ENCODE measurements at places on chromosomes 7 and 10.
A peak's percentile ranks its signal among the peaks of the same experiment; 100 is the strongest.

DNA sequence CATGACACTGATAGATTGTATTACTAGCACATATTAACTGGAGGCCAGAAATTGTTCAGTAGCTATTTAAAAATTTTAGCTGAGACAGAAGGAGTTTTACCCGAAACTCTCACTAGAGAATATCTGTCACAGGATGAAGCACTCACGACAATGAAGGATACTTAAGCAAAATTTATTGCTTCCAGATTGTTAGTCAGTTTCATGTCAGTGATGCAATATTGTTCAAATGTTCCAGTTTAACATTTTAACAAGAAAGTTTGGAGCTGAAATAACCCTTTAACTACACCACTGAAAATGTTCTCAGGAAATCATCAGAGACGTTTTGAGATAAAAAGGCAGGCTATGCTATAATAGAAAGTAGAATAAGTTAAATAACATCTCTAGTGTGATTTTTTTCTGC, 15.0 kb upstream of the CADPS2 start:
- DNase-seq = no peak

DNA sequence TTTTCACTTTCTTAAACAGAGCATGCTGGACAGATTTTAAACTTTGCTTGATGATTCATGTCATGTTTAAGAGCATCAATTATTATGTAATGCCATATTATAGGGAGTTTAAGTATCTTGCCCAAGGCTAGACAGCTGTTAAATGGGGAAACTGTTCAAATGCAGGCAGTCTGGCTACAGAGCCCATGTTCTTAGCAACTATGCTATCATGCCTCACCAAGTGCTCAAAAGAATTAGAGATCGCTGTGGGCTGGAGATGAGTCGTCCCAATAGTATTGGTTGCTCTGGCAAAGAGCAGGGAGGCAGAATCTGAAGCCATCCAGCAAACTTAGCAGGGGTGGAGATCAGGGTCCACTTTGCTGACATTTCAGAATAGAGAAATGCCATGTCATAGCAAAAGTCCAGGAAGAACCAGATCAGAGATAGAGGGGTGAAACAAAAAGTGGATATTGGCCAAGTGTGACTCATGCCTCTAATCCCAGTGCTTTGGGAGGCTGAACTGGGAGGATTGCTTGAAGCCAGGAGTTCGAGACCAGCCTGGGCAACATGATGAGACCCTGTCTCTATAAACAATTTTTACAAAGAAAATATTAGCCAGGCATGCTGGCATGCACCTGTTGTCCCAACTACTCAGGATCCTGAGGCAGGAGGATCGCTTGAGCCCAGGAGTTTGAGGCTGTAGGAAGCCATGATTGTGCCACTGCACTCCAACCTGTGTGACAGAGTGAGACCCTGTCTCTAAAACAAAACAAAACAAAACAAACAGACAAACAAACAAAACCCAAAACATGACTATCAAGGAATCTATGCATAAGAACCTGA, 57.8 kb downstream of the BAMBI start:
- no peak for DNase-seq

DNA sequence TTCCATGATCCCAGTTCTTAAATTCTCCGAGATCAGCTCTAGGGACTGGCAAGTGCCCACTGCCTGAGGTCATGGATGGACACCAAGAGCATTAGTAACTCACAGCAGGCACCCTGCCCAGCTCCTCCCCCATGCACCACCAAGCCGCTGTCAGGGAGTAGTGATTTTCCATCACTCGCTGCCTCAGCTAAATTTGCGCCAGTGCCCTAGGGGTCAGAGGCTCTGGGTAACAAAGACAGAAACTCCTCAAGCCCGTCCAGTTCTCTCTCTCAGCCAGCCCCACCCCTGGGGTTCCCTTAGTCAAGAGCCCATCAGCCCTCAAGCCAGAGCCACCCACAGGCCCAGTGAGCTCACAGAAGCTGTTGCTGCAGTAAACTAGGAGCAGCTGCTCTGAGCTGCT, 30.0 kb downstream of the PAX2 start:
- no peak for DNase-seq

DNA sequence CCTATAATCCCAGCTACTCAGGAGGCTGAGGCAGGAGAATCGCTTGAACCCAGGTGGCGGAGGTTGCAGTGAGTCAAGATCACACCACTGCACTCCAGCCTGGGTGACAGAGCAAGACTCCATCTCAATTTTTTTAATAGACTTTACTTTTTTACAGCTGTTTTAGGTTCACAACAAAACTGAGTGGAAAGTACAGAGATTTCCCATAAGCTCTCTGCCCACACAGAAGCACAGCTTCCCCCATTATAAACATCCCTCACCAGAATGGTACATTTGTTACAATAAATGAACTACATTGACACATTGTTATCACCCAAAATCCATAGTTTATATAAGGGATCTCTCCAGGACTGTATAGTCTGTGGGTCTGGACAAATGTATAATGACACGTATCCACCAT, 14.6 kb upstream of the PRRT4 start:
- DNase-seq = no peak

GRCh38 chr10:105253515-105254212, 612.6 kb downstream of the SORCS3 start:
- no peak for DNase-seq

DNA sequence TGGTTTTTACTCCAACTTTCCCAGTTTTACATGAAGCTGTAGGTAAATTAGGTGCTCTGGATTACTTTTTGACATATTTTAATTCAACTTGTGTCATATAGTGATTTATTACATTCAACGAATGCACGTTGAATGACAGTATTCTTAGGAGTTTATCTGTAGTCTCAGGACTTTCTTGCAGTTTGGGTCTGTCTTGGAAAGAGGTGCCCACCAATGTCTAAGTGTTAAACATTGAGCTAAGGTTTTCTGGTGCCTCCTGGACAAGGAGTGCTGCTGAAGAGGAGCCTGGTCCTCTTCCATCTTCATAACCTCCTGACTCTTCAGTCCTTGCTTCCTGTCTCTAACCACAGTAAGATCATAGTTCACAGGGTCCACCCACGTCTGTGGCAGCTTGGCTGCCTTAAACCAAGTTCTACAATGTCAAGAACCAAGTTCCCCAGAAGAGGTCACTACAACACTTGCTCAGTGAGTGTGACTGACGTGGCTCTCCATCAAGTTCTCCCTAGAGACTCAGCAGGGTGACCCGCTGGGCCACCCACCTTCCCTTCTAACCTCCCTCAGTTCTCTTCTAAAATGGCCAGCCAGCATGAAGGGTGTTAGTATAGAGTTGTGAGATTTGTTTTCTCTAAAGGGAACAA, 6.1 kb downstream of the NPY start:
- DNase-seq = peak; percentile 50

- DNase-seq = no peak
Observed at GRCh38 chr10:117532451-117533107, 10.0 kb upstream of the EMX2 start.

- DNase-seq = no peak
Observed at GRCh38 chr7:90413185-90413528, 9.9 kb downstream of the CLDN12 start.

GRCh38 chr10:33103863-33104379, 145.9 kb upstream of the ITGB1 start:
- no peak for DNase-seq

DNA sequence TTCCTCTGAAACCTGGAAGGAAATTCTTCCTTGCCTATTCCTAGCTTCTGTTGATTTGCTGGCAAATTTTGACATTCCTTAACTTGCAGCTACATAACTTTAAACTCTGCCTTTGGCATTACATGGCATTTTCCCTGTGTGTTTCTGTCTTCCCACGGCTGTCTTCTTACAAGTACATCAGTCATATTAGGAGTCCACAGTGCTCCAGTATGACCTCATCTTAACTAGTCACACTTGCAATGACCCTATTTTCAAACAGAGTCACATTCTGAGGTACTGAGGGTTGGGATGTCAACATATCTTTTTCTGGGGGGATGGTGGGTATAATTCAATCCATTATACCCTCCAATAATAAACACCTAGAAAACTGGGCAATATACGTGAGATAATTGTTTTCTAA, 37.4 kb upstream of the EPHB6 start:
- DNase-seq = no peak

- DNase-seq = no peak
Observed at GRCh38 chr7:75992083-75992755, 2.2 kb downstream of the TMEM120A start.

DNA sequence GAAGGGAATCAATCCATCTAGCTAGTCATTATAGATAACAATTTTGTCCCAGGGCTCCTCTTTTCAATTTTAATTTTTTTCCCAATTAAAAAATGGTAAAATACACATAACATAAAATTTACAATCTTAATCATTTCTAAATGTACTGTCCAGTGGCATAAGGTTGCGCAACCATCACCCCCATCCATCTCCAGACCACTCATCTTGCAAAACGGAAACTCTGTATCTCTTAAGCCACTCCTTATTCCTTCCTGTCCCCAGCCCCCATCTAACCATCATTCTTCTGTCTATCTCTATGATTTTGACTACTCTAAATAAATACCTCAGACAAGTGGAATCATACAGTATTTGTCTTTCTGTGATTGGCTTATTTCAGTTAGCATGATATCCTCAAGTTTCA, 46.1 kb upstream of the RAB18 start:
- no peak for DNase-seq

GRCh38 chr10:78357141-78358063, 323.7 kb downstream of the RPS24 start:
- DNase-seq = no peak

- DNase-seq = no peak
Observed at GRCh38 chr7:29647020-29647654, 83.5 kb downstream of the PRR15 start.

DNA sequence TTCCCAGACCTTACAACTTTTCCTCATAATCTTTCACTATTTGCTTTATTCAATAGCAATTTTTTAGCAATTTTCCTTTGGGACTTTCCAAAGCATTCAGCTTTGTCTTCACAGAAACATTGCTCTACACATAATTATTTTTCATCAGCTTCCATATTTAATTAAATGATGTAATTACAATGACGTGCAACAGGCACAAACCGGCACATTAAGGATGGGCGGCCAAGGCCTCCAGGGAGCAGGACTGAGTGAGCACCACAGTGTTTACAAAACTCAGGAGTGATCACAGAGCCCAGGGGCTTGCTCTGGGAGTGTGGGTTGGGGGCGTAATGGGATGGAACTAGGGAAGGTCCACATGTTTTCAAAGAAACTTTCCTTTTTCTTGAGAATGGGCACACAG, 69.8 kb downstream of the MAD1L1 start:
- DNase-seq = no peak

DNA sequence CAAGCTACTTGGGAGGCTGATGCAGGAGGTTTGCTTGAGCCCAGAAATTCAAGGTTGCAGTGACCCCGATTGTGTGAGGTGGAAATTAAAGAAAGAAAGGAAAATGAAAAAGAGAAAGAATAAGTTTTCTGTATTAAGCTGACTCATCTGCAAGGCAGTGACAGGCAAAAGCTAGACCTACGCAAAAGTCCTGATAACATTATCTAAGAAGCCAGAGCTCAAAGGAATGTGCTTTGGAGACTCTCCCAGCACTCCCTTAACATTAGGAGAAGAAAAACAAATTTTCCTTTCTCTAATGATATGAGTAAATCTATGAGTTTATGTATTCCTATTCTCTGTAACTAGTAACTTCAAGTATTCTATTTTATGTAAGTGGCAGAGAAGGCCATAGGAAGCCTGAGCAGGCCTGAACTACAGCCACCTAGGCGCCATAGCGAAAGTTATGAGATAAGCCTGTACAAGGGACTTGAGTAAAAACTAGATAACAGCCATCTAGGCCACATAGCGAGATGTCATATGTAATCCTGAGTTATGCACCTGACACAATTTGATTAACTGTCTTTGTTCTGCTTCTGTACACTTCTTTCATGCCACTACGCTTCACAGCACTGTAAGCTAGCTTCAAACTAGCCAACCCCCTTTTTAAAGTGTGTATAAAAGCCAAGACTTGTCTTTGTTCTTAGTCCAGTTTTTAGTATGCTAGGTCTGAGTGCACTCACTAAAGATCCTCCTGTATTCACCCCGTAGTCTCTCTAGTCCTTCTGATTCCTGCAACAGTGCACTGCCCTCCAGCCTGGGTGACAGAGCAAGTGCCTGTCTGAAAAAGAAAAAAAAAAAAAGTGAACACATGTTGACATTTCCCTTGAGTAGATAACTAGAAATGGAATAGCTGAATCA, 9.4 kb upstream of the ZWINT start:
- DNase-seq = no peak

DNA sequence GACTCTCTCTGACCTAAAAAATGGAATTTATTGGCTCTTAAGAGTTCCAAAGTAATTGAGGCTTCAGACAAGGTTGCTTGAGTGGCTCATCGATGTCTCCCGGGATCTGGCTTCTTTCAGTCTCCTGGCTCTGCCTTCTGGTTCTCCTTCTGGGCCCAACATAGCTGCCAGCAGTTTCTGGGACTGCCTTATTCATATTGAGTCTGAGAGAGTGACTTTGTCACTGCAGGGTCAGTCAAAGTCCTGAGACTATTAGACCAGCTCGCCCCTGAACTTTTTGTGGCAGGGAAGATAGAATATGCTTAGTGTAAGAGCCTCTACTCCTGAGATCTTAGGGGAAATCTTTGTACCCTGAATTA, 94.0 kb downstream of the MMRN2 start:
- DNase-seq = no peak

DNA sequence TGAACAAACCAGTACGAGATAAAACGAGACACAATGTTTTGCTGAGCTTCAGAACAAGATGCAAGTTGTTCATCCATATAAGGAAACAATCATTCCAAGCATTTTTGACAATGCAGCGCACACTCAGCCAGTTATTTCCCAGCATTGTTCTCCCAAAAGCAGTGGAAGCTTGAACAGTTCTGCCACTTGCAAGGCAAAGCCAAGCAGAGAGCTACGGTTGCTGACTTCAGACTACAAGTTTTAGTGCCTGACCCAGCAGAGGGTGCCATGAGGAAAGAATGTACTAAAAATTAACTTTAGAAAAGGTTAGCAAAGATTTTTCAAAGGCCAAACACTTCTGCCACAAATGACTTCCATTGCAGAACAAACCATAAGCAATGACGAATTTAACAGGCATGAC, 152.5 kb downstream of the SLC25A13 start:
- no peak for DNase-seq

GRCh38 chr7:1301054-1301881, 68.6 kb downstream of the UNCX start:
- DNase-seq = no peak

DNA sequence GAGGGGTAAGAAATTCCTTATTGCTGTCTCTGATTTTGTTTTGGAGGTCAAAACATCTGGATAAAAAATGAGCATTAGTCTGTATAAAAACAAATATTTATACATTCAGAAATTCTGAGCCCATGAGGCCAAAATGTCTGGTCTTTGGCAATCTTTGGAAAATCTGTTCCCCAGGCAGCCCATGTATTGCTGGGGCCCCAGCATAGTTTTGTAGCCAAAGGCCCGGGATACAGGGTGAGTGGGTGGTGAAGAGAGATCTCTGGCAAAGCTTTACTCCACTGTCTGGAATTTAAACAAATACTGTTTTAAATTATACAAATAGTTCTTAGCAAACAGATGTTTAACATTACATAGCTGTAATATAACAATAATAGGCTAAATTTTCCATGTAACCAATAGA, 134.7 kb upstream of the GALNT17 start:
- DNase-seq = no peak
